ENCODE measurements at places on chromosomes 4 and X. TPM values are rescaled to one million over a fixed set of nuclear protein-coding genes. Genes with fewer than 3 reads are reported as not detected.

DNA sequence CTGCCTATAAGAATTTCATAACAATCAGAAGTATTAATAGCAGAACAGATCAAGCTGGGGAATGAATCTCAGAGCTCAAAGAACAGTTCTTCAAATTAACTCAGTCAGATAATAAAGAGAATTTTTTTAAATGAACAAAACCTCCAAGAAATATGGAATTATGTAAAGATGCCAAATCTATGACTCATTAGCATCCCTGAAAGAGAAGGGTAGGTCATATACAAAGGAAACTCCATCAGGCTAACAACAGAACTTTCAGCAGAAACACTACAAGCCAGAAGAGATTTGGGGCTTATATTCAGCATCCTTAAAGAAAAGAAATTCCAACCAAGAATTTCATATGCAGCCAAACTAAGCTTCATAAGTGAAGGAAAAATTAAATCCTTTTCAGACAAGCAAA is 28.6 kb downstream of the CBR4 start:
- DNase-seq: no peak

- no peak for DNase-seq
These were observed 78.7 kb downstream of the PPARGC1A start for GRCh38 chr4:23811161-23811560.

DNA sequence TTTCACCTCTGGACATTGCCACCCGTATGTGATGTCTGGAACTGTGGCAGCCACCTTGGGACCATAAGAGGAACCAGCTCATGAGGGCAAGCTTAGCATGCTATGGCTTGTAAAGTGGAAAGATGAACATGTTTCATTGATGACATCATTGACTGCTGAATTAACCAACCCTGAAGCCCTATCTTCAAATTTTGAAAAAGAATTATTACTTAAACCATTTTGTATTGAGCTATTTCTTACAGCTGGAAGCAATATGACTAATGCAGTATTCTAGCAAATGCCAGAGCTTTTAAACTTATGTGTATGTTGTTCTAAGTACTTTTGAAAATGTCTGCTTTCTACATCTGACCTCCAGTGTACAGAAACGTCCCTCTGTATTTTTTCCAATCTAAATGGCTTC is 18.1 kb downstream of the GUCY2F start:
- DNase-seq: no peak

- no peak for DNase-seq
These were observed 38.0 kb downstream of the TRIM2 start for GRCh38 chr4:153241970-153242838.

GRCh38 chrX:17242470-17242869 is 132.5 kb upstream of the NHS start:
- peak; percentile 36 for DNase-seq

- DNase-seq: no peak
These were observed 120.3 kb upstream of the PRKG2 start for GRCh38 chr4:81335122-81335912.

DNA sequence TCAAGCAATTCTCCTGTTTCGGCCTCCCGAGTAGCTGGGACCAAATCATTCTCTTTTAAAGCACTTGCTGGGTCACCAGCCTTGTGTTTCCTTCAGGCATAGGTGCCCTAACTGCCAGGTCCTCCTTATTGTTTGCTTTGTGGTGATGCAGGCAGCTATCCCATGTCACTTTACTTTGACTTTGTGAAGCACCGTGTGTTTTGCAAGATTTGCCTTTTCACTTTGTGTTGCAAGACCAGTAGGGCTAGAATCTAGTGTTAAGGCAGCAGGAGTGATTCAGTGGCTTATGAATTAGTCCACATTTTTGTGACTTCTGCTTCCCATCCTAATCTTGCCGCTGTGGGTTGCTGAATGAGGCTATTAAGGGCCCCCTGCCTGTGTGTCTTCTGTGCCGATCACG is 20.2 kb downstream of the SYAP1 start:
- no peak for DNase-seq

- no peak for DNase-seq
These were observed 1.4 kb downstream of the AMMECR1 start for GRCh38 chrX:110316351-110317060.

MTTP gene
- total RNA-seq: not detected

PPP1R2C gene
- not detected for total RNA-seq

GPR173 gene
- total RNA-seq: not detected

Data from activated CD4-positive, alpha-beta T cell treated with anti-CD3 and anti-CD28 coated beads, Interleukin-2, amount 10 ng/mL, durations not matched to agents 7 days and 5 days (primary cell).